ENCODE measurements at places on chromosomes 3 and 15.

DNA sequence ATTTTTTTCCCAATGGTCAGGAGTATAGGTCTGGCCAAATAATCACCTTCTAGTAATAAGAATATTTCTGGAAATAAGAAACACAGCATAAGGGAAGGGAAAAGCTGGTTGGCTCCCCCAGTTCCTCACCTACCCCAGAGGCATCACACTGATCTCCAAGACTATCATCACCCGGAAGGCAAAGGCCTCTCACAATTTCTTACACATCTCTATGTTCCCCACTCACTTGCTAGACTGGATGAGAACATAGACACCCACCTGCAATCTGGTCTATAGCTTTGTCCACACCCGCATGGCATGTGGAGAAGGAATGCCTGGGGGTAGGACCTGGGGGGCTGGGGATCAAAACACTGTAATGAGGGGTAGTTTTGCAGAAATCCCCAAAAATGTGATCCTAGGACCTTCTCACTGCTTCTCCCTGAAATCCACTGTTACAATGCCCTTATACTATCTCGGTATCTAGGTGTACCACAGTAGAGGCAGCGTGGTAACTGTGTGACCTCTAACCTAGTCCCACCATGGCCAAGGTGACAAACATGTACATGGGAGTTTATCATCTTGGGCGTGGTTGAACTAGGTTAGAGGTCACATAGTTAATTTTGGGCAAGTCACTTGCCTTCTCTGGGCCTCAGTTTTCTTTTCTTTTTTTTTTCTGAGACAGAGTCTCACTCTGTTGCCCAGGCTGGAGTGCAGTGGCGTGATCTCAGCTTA lies 29.5 kb upstream of the NRROS start:
- no peak for DNase-seq

GRCh38 chr3:159787794-159788205 lies 200.8 kb upstream of the IL12A start:
- DNase-seq: no peak

GRCh38 chr15:100559330-100559729 lies 30.6 kb upstream of the CERS3 start:
- DNase-seq: no peak

DNA sequence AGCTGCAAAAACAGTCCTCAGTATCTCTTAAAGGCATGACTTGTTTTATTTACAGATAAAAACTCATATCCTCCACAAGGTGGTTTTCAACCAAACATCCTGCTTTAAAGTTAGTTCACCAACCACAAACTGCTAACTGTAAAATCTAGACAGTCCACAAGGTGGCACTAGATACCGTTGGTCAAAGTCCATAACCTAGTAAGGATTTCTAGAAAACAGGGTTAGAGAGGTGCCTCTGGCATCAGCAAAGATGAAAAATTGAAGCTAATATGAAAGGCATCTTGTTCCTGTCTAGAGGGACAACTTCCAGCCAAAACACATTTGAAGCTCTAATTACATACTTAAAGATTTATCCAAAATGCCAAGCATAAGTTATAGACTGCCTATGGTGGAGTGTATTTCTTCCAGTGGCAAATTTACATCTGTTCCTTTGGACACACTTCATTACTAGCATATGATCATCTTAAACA lies 56.0 kb downstream of the ZMAT3 start:
- DNase-seq: peak; percentile 67

GRCh38 chr15:31228011-31228484 lies 98.6 kb upstream of the KLF13 start:
- no peak for DNase-seq

Measured in forelimb muscle (tissue), 1 donor.